ENCODE measurements at places on chromosomes 3 and 15.

DNA sequence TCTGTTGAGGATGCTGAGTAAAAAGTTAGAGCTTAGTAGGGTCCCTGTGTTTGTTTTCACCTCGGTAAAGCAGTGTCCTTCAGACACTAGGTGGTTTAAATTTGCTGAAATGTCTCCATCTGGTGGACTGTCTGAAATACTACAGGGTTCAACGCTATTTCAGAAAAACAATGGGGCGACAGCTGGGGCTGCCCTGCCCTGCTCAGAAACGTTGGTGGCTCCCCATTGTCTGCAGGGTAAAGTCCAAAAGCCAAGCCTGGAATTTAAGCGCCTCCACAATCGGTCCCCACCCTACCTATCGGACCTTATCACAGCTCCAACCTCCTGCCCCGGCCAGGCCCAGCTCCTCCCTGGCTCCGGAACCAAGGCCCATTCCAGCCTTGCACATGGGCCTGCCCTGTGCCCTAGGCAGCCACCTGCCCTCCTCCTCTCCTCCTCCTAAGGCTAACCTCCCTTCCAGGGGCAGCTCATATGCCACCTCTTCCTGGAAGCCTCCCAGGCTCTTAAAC, 4.3 kb upstream of the TSEN2 start:
- no peak for DNase-seq

DNA sequence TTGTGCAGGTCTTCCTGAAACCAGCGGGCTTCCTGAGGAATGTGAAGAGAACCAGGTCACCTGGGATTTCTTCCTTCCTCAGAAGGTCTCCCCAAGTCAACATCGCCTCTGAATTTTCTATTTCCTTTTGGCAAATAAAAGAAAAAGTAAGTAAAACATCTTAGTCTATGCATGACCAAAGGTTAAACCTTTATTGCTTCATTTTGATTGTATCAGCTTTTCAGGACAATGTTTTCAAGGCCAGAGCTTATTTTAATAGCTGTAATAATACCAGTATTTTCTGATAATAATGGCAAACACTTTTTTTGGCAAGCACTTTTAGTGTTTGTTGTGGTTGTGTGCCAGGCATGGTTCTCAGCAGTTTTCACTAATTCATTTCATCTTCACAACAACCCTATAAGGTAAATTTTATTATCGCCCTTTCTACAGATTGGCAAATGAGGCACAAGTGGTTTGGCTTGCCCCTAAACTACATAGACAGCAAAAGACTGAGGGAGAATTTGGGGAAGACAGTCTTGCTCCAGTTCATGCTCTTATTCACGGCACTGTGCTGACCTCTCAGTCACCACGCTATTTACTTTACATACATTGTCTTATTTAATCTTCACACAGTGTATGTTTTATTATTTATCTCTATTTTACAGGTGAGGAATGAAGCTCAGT, 110.4 kb downstream of the RPL22L1 start:
- DNase-seq: no peak

- no peak for DNase-seq
Observed at GRCh38 chr15:40096094-40096891, 12.4 kb downstream of the BMF start.

DNA sequence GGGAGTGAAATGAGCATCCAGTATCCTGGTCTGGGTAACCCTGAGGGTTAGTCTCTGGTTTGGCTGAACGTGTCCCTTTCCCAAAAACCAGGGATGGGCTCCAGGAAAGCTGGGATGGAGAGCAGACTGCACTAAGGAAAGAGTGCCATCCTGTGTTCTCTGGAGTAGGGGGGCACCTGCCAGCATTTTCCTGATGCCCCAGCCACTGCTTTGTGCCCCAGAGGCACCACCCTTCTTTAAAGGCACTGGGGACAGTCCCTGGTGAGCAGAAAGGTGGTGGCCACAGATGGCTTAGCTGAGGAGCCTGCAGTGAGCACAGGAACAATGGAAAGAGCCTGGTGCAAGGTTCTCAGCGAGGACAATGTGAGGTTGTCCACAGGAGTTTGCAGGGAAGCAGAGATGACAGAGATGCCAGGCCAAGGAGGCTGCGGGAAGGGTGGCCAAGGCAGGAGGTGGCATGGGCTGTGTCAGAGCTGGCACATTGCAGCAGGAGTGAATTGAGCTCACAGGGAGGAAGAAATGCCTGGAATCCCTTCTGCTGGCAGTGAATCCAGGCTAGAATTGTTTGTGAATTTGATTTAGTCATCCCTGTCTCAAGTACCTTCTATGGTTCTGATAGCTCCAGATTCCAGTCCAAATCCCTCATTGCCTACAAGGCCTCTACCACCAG, 39.9 kb downstream of the AMOTL2 start:
- DNase-seq: no peak

DNA sequence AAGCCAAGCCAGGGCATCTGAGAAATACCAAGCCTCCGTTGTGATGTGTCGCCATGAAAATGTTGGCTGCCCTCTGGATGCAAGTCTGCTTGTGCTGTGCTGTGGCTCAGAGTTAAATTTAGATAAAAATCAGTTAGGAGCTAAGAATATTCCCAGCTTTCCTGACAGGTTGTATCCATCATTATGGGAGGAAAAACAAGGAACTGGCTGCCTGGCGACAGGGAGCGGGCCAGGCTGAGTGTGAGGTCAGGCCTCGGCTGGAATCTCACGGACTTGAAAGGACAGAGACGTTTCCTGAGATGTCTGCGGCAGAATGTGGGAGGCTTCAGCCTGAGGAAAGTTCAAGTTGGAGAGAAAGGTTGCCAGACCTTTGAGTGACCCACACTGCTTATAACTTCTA, 213.8 kb downstream of the THSD4 start:
- no peak for DNase-seq

- no peak for DNase-seq
Observed at GRCh38 chr3:178663201-178663934, 127.1 kb downstream of the KCNMB2 start.

DNA sequence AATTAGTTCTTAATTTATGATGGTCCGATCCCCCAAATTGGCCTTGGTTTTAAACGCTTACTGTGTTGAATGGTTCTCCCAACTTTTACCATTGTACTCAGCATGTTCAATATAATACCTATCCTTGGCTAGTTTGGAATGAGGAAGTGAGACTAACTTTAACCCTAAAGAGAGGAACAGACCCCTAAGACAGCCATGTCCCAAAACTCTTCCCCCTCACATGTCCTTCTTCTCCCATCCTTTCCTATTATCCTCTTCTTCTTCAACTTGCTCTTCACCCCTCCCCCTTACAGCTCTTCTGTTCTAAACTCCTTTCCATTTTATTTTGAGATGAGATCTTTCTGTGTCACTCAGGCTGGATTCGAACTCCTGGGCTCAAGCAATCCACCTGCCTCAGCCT, 116.5 kb downstream of the RBMS3 start:
- no peak for DNase-seq

DNA sequence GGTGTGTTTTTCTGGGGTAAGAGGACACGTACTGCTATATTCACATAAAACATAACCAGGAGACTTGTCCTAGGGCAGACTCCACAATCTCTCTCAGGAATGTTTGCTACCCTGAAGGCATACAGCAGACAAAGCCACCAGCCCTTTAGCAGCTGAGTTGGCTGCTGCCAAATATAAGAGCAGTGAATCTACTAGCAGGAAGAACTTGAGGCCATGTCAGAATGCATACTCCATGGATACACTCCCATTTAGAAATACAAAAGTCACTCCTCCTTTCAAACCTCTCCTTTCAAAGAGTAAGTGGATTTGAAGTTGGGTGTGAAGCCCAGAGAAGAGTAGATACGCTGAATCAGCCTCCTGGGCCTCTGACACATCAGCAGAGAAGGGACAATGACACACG, 94.1 kb downstream of the CADPS start:
- DNase-seq: no peak

- no peak for DNase-seq
Observed at GRCh38 chr3:145522893-145523651, 637.9 kb downstream of the PLOD2 start.

GRCh38 chr15:30933293-30933692, 29.6 kb downstream of the FAN1 start:
- DNase-seq: no peak

DNA sequence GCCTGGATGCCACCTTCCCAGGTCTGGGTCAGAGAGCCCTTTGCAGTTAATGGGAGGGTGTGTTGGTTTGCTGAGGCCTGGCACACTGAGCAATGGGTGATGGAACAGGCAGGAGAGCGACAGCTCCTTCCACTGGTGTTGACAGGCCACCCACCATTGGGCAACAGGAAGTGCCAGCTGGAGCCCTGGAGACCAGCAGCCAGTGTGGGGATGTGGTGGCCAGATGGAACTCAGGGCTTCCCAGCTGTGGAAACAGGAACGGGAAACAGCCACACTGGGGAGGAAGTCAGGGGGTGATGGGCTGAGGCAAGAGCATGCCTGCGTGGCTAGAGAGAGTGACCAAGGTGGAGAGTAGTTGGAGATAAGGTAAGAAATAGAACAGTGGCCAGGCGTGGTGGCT, 9.3 kb downstream of the PSTPIP1 start:
- DNase-seq: no peak

GRCh38 chr15:71335591-71335990, 220.3 kb downstream of the THSD4 start:
- DNase-seq: no peak

GRCh38 chr3:169744366-169745054, 20.4 kb downstream of the TERC start:
- no peak for DNase-seq

All from cortex of kidney (tissue), 1 donor.